Immature natural killer cell (primary cell): ENCODE measurements at places on chromosomes 2 and 18. TPM values are rescaled to one million over a fixed set of nuclear protein-coding genes. Genes with fewer than 3 reads are reported as not detected.

DNA sequence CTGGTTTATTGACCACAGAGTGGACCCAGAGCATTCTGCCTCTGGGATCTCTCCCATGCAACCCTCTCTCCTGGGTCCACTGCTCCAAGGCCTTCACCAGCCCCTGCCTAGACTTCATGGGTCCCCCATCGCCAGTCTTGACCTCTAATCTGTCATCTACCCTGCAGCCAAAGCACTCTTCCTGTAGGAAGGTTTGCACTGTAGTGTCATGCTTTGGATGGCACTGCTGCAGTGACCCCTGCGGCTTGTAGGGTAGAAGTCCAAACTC lies 41.7 kb downstream of the MYO7B start:
- H3K27me3 ChIP-seq, result no peaks in the 10 kb centered on the region
- no peak overlapping the region for H3K4me3 ChIP-seq
- peaks cover 10% of the 10 kb centered on the region for H3K4me1 ChIP-seq

DNA sequence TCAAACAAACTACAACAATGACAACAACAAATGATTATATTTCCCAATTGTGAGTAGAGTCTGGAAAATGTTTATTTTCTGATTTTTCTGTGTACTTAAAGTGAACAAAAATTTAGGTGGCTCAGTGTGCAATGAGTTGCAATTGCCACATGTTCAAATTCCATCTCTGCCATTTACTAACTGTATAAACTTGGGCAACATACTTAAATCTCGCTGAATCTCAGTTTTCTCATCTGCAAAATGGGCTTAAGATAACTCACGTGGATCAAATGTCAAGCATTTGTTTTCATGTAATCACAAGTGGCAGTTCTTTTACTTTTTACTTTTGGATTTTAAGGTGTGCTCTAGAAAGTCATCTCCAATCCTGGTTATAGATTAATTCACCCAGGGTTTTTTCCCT lies 416.8 kb upstream of the HNRNPA3 start:
- H3K27me3 ChIP-seq, result peaks cover 19% of the 10 kb centered on the region
- no peak overlapping the region for H3K27ac ChIP-seq
- H3K4me1 ChIP-seq, result no peaks in the 10 kb centered on the region
- DNase-seq, result no peak
- H3K4me3 ChIP-seq, result no peak overlapping the region

GRCh38 chr2:133167990-133168389 lies 400.3 kb downstream of the NCKAP5 start:
- no peaks in the 10 kb centered on the region for H3K4me1 ChIP-seq
- no peak overlapping the region for H3K4me3 ChIP-seq
- H3K36me3 ChIP-seq, result no peaks in the 10 kb centered on the region
- H3K27me3 ChIP-seq, result no peaks in the 10 kb centered on the region
- DNase-seq, result no peak
- H3K27ac ChIP-seq, result no peak overlapping the region

- H3K27ac ChIP-seq, result no peak overlapping the region
- no peak for DNase-seq
- H3K4me1 ChIP-seq, result no peaks in the 10 kb centered on the region
- H3K27me3 ChIP-seq, result no peaks in the 10 kb centered on the region
- no peaks in the 10 kb centered on the region for H3K36me3 ChIP-seq
- H3K4me3 ChIP-seq, result no peak overlapping the region
These were observed 41.5 kb upstream of the APCDD1 start for GRCh38 chr18:10412933-10413332.

DNA sequence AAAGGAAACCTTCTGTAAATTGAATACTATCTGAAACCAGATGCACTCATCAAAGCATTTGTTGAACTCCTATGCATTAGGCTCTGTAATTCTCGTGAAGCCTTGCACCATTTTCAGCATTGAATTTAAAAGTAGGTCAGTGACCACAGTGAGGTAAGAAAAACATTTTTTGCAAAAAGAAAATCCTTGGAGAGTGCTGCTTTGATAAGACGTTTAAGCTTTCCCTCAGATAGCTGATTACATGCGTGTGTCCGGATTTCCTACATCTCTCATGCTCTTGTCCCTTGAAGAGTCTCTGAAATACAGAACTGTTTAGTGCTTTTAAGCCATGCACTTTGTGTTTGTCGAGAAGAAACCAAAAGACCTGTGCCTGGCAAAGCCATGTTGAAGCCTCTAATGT lies 113.6 kb downstream of the FMNL2 start:
- DNase-seq, result no peak
- H3K27me3 ChIP-seq, result no peaks in the 10 kb centered on the region
- H3K4me1 ChIP-seq, result no peaks in the 10 kb centered on the region
- no peak overlapping the region for H3K27ac ChIP-seq
- no peak overlapping the region for H3K4me3 ChIP-seq
- H3K36me3 ChIP-seq, result no peaks in the 10 kb centered on the region

The ZC3H6 gene
- 2.4 TPM for polyA plus RNA-seq

The CABLES1 gene
- polyA plus RNA-seq, result 0.99 TPM

- no peaks in the 10 kb centered on the region for H3K4me1 ChIP-seq
- DNase-seq, result no peak
- H3K4me3 ChIP-seq, result no peak overlapping the region
- H3K27me3 ChIP-seq, result no peaks in the 10 kb centered on the region
- H3K36me3 ChIP-seq, result no peaks in the 10 kb centered on the region
These were observed 298.1 kb downstream of the GALR1 start for GRCh38 chr18:77547757-77548156.

DNA sequence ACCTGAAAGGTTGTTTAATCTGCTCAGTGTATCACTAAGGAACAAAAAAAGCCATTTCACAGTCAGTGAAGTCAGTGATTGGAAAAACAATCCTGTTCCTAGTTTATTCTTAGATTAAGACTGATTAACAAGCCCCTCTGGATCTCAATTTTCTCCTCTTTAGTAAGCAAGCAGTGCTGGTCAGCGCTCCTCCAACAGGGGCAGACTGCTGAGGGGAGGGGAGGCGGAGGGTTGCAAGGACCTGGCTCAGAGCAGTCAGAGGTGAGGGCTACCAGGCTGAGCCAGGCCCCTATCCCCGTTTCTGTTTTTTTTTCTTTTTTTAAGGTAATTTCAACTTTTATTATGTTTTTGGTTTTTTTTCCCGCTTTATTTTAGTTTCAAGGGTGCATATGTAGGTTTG lies 24.7 kb upstream of the KCNS3 start:
- no peak overlapping the region for H3K4me3 ChIP-seq
- H3K36me3 ChIP-seq, result no peaks in the 10 kb centered on the region
- no peak overlapping the region for H3K27ac ChIP-seq
- H3K4me1 ChIP-seq, result no peaks in the 10 kb centered on the region
- peaks cover 16% of the 10 kb centered on the region for H3K27me3 ChIP-seq

The RFX8 gene
- not detected for polyA plus RNA-seq

DNA sequence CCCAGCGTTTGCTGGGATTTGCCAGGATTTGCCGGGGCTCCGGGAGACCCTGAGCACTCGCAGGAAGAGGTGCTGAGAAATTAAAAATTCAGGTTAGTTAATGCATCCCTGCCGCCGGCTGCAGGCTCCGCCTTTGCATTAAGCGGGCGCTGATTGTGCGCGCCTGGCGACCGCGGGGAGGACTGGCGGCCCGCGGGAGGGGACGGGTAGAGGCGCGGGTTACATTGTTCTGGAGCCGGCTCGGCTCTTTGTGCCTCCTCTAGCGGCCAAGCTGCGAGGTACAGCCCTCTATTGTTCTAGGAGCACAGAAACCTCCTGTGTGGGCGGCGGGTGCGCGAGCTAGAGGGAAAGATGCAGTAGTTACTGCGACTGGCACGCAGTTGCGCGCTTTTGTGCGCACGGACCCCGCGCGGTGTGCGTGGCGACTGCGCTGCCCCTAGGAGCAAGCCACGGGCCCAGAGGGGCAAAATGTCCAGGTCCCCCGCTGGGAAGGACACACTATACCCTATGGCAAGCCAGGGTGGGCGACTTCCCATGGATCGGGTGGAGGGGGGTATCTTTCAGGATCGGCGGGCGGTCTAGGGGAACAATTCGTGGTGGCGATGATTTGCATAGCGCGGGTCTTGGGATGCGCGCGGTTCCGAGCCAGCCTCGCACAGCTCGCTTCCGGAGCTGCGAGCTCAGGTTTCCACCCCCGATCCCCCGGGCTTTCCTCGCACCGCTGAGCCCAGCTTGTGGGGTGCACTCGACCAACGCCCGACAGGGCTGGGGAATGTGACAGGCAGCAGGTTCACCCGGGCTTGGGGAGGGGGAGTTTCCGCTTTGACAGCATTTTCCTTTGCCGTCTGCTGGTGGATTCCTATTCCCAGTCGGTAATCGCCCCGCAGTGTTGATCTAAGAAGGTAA lies 2.8 kb downstream of the ONECUT2 start:
- no peak overlapping the region for H3K4me3 ChIP-seq
- peaks cover 8% of the 10 kb centered on the region for H3K36me3 ChIP-seq
- peaks cover 30% of the 10 kb centered on the region for H3K27me3 ChIP-seq
- no peak overlapping the region for H3K27ac ChIP-seq
- peaks cover 18% of the 10 kb centered on the region for H3K4me1 ChIP-seq

The STPG4 gene
- polyA plus RNA-seq, result 0.24 TPM

The RBKS gene
- 2.9 TPM for polyA plus RNA-seq

DNA sequence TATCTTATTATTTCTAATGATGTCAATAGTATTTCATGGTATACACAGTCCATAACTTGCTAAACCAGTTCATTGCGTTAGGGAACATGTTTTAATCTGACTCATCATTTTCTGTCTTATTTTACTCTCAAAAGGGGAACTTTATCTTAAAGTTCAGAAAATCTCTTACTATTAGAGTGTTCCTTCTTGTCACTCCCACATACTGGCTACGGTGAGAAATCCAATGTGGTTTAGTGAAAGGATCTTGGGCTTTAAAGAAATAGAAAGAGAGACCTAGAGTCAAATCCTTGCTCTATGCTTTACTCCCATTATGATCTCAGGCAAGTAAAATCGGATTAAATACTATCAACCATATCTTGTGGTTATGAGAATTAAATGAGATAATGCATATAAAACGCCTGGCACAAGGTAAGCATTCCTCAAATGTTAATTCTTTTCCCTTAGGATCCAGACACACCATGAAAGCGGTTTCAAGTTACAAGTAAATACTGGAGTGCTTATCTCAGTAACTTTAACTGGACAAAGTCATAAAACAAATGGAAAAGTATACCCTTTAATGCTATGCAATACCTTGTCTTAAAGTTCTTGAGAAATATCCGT lies 576.0 kb downstream of the ARHGAP15 start:
- no peak for DNase-seq
- H3K27me3 ChIP-seq, result no peaks in the 10 kb centered on the region

- no peak overlapping the region for H3K27ac ChIP-seq
- H3K4me1 ChIP-seq, result no peaks in the 10 kb centered on the region
- no peak for DNase-seq
These were observed 309.6 kb downstream of the LRRTM1 start for GRCh38 chr2:79994965-79995364.

The C2orf81 gene
- polyA plus RNA-seq, result 1.6 TPM

DNA sequence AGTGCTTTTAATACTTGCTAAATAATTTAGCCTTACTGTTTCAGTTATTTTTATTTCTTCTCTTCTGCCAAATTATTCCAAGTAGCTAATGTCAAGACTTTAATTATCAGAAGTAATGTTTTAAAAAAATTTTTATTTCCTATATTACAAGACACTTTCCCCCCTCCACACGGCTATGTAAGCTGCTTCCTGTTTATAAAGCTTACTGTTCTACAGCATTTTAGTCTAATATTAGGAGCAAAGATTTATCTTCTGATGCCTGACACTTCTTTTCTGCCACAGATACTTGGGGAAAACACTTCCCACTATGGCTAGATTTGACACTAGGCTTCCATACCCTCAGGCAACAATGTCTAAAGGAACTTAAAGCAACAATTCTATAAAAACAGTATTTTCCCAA lies 62.3 kb downstream of the ROCK1 start:
- peaks cover 4% of the 10 kb centered on the region for H3K36me3 ChIP-seq
- H3K4me1 ChIP-seq, result peaks cover 64% of the 10 kb centered on the region
- peaks cover 1% of the 10 kb centered on the region for H3K27me3 ChIP-seq
- no peak overlapping the region for H3K4me3 ChIP-seq
- H3K27ac ChIP-seq, result peak overlapping the region; percentile 75

The CRYGD gene
- not detected for polyA plus RNA-seq

DNA sequence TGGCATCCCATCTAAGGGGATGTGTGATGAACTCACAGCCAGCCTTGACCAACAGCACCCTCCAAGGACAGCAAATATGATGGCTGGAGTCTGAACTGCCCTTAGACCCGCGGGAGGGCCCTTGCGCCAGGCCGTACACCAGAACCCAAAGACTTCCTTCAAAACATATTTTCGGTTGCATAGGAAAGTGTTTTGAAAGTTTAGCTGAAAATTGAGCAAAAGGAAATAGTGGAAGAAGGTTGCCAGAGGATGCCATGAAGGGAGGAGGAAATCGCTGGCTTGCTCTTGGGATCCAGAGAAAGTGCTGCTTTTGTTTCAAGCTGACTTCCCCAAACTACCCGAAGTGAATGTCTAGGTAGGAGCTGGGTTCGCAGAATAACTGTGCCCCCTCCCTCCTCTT lies 61.3 kb downstream of the IL1R2 start:
- H3K27me3 ChIP-seq, result peaks cover 10% of the 10 kb centered on the region
- H3K36me3 ChIP-seq, result no peaks in the 10 kb centered on the region
- H3K27ac ChIP-seq, result no peak overlapping the region
- no peak for DNase-seq
